ENCODE measurements at places on chromosomes 3 and 15. TPM values are rescaled to one million over a fixed set of nuclear protein-coding genes. Genes with fewer than 3 reads are reported as not detected.

DNA sequence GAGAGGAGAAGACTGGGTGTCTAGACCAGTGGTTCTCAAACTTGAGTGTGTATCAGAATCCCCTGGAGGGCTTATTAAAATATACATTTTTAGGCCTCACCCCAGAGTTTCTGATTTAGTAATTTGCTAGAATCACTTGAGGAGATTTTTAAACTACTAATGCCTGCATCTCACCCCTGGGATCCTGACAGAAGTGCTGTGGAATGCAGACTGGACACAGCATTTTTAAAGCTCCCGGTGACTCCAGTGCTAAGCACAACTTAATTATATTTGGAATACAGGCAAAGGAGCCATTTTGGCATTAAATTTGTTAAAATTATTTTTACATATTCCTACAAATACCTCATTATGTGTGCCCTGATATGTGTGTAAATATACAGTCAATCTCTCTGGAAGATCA, 26.7 kb upstream of the COL6A6 start:
- no peak for DNase-seq

DNA sequence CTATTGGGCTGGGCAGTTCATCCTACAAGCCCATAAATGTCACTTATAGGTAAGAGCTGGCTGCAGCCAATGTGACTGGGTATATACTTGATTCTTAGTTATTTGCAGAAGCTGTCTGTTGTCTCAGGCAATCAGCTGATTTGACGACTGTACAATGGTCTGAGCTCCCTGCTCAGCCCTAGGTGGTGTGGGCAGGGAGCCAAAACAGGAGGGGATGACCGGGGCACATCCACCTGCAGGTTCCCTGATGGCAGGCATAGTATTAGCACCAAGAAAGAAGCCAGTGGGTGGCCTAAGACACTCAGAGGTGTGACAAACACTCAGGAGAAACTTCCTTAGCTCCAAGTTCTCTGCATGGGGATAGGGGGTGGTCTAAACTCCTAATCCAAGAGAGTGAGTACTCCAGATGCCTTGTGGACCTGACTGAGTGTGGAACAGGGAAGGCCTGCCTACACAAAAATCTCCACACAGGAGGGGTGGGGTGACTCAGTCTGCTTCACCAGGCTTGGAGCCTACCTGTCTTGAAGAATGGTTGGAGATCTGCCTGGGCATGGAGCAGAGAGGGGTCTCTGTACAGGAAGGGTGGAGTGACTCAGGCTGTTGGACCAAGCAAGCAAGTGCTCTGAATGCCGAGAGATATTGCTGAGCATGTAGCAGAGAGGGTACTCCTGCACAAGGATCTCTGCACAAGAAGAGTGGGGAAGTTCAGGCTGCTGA, 690.4 kb upstream of the NAALADL2 start:
- DNase-seq = no peak

- DNase-seq = no peak
These were observed 14.8 kb upstream of the P2RY14 start for GRCh38 chr3:151293127-151293526.

- no peak for DNase-seq
These were observed 85.8 kb downstream of the SLC49A4 start for GRCh38 chr3:122880624-122881023.

DNA sequence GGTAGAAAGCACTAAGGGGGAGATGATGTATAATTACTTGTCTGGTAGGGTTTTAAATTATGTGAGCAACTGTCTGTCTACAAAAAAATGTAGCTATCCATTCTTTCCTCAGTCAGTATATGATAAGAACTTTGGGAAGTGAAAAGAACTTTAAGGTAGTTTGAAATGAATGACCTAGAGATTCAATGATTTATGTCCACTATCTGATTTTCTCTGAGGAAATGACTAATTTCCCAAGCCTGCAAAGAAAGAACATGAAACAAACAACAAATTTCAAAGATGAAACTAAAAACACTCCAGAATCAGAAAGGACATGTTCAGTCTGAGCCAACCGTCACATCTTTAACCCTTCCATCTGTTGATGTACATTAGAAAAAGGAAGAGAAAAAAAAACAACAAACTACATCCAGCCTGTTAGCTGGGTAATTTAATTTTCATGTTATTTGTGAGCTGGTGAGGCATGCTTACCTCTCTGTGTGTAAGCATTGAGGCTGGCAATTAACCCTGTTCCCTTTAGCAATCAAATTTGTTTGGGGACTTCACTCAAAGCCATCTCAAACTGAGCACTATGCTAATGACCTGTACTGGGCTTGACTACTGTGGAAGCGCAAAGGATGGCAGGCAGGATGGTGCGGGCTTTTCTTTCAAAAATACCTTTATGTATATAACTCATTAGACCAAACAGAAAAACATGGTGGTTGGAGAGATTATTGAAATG, 220.1 kb downstream of the TUSC7 start:
- no peak for DNase-seq

DNA sequence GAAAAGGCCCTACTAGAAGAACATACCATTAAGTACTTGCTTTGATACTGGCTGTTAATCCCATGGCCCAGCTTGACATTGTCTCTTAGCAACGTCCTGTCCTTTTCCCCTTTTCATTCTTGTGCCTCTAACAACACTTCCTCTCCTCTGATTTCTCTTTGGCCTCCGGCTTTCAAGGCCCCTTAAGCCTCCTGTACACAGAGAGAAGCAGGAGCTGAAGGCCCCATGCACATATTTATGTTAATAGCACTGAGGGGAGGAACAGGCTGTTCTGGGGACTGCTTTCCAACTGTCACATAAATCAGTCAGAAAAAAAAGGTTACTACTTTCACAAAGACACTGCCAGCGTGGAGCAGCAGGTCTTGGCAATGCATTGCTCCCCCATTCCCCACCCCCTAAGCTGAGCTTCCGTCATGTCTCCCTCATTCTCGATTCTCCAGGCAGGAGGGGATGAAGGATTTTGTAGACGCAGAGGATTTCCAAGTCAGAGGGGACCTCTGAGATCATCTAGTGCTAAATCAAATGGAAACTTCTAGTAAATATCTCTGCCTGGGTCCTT, 257.4 kb upstream of the ADAMTS9 start:
- peak; percentile 63 for DNase-seq

DNA sequence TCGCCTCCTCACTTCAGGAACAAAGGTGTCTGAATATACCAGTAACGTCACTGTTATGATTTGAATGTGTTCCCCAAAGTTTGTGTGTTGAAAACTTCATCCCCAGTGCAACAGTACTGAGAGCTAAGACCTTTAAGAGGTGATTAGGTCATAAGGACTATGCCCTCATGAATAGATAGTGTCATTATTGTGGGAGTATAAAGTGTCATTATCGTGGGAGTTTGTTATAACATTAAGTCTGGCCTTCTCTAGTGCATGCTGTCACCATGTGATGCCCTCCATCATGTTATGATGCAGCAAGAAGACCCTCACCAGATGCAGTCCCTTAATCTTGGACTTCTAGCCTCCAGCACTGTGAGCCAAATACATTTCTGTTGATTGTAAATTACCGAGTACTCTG, 53.7 kb upstream of the TLE3 start:
- DNase-seq = no peak

DNA sequence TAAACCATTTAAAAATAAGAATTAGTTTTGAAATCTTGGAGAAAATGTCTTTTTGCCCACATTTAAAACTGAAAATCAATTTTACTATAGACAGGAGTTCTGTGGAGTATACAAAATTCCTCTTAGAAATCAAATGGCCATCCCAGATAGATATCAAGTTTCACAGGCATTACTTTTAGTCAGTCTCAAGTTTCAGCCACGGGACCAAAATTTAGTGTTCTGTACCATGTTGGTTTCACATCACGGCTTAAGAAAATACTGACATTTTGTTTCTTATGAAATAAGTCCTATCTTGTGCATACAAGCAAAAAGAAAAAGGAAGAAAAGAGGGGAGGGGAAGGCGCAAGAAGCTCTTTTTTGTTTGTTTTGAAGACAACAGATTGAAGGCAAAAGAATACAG, 45.7 kb downstream of the EIF2AK4 start:
- DNase-seq = no peak

DNA sequence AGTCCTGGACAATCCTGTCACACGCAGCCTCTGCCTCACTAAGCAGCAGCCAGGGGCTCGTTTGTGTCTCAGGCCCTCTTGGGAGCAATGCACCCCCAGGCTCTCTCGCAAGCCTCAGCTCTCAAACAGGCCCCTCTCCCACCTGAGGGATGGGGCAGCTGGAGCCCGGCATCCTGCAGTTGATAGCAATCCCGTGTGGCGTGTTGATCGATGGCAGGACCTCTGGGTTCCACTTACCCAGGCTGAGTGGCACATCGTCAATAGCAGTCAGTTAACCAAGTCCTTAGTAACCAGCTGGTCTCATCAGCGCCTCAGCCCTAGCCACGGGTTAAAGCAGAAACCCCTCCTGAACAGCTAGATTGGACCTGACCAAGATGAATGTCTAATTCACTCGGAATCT, 36.5 kb upstream of the PLXNA1 start:
- DNase-seq = no peak

GRCh38 chr3:188244395-188244861, 90.5 kb downstream of the LPP start:
- DNase-seq = no peak

CCR9 gene
- 0.11 TPM for polyA plus RNA-seq

ZPLD1 gene
- not detected for polyA plus RNA-seq

ZNF502 gene
- 15.0 TPM for polyA plus RNA-seq

HYAL1 gene
- polyA plus RNA-seq = 3.1 TPM

PLA1A gene
- polyA plus RNA-seq = 1.4 TPM

HRG gene
- 0.10 TPM for polyA plus RNA-seq

CCR3 gene
- 0.35 TPM for polyA plus RNA-seq

PGBD4 gene
- polyA plus RNA-seq = 1.9 TPM

Measured in right lung (tissue), 10 donors.